ENCODE measurements at places on chromosomes 4 and X. TPM values are rescaled to one million over a fixed set of nuclear protein-coding genes. Genes with fewer than 3 reads are reported as not detected.

DNA sequence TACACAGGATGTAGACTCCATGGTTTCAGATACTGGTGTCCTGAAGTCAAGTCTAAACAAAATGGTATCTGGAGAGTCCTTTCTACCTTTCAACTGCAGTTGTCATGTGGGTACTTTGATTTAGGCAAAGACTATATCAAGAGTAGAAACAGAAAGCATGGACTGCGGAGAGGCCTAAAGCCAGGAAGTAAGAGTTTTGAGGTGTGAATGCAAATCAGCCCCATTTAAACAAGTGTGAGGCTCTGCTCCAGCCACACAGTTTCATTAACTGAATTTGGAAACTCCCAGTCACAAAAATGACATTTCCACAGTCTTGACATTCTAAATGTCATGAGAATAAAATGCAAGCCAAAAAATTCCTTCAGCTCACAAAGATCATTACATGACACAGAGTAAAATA, 87.2 kb upstream of the MCF2 start:
- DNase-seq, result no peak

- no peak for DNase-seq
Measured at GRCh38 chr4:29680644-29681043, 1039.5 kb upstream of the PCDH7 start.

GRCh38 chr4:26529479-26529878, 39.2 kb upstream of the CCKAR start:
- no peak for DNase-seq

GRCh38 chrX:331825-332495, 13.4 kb upstream of the GTPBP6 start:
- DNase-seq, result no peak

Gene POLN
- 0.54 TPM for total RNA-seq

- DNase-seq, result no peak
Measured at GRCh38 chr4:22339491-22339890, 176.4 kb downstream of the ADGRA3 start.

Gene PAK3
- 0.11 TPM for total RNA-seq

- DNase-seq, result no peak
Measured at GRCh38 chrX:47619486-47620302, at the start of gene SYN1. TSS of gene SYN1 (minus strand) at chrX:47619857. CDS start at chrX:47619728, 129 bp downstream.

DNA sequence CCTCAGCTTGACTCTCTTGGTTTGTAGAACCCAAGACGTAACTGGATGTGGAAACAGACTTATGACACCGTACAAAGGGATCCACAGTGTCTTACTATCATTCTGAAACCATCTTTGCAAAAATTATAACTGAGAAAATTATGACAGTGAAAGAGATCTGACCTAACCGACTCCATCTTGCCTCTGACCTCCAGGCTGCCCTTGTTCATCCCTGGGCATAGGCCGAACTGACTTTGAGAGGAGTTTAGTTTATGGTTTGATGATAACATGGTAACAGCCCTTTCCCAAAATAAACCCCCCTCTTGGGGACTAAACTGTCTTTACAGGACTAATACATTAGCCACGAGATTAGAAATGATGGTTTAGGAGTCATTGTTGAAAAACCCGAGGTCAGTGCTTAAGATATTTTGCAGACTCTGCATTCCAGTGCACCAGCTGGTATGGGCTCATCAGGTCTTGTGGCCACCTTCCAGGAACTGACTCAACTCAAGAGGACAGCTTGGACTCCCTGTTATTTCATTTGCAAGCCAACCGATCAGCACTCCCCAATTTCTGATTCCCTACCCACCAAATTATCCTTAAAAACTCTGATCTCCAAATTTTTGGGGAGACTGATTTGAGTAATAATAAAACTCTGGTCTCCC, 49.6 kb downstream of the CASP3 start:
- no peak for DNase-seq

DNA sequence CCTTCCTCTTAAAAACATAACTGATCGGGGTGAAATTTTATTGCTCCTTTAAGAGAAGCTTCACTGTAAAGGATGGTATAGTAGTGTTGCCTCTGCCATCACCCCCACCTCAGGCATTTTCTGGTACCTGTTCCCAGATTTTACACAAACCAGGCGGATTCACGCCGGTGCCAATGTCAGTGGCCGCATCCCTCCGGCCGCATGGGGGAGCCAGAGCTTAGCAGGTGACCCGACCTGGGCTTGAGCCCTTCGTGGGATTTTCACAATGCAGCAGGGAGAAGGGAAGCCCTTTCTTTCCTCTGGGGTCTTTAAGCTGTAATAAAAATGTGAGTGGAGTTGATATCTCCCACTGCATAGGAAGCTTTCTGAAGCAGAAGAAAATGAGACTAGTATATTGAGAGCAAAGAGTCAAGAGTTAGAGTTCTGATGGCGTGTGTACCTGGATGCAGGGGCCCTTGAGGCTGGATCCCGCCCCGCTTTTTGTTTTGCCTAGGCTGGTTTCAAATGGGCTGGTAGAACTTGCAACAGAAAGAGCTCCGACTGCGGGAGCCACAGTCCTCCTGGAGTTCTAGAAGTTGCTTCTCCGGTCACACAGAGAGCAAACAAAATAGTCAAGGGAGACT, 59.4 kb downstream of the POLR2B start:
- no peak for DNase-seq

DNA sequence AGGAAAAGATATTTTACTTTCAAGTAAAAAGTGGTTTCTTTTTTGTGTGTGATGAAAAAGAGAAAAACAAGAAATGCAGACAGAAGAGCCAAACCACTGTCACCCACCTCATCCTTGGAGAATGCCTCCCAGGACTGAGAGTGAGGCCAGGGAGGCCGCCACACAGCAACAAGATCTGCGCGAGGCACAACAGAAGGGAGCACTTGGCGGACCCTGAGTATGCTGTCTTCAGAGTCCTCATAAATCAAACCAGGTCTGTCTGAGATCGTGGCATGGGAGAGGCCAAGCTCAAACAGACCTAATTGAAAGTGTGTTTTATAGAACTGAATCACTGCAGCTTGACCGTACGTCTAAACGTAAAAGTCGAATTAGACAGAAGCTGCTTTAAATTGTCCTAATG, 134.3 kb upstream of the VCX2 start:
- DNase-seq, result no peak

- no peak for DNase-seq
Measured at GRCh38 chrX:153919281-153919680, 6.8 kb downstream of the ARHGAP4 start.

GRCh38 chr4:44927399-44928380, 201.3 kb upstream of the GNPDA2 start:
- DNase-seq, result peak; percentile 1

Gene DCX
- not detected for total RNA-seq

Gene RAPGEF2
- total RNA-seq, result 19.4 TPM
